NCI-H524 treated with DMSO at 0.1 percent for 48 hours (cell line): ENCODE measurements at places on chromosomes 6 and 20.

DNA sequence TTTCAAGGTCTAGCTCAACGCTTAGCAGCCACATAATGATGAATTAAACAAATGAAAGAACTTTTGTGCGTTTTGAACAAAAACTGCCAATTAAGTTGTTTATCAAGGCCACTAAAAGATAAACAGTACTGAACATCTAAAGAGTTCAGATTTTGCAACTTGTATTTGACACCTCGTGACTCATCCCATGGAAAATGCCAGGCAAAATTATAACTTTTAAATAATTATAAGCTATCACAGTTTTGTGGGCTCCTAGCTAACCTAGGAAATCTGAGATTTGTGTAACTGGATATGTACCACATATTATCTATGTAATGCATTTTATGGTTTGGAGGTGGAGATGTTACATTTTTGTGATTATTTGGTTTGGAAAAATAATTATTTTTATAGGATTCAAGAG is 9.6 kb upstream of the BAG2 start:
- no peak for DNase-seq

GRCh38 chr6:527989-528673 is 128.8 kb downstream of the HUS1B start:
- DNase-seq: no peak

GRCh38 chr6:36436466-36436865 is 6.2 kb downstream of the PXT1 start:
- DNase-seq: no peak

- DNase-seq: no peak
Measured at GRCh38 chr20:52983726-52984450, 11.7 kb downstream of the TSHZ2 start.

DNA sequence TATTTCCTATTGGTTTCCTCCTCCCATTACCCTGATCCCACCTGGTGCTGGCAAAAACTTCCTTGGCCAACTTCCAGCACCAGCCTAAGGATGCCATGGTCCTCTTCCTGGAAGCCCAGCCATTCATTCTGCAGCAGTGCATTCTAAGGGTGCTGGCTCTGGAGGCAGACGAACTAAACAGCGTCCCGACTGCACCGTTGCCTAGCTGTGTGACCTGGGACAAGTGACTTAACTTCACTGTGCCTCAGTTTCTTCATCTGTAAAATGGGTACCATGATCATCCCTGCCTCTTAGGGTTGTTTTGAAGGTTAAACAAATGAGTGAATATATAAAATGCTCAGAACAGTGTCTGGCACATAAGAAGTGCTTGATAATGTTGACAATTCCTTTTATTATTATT is 120.9 kb upstream of the ZNF217 start:
- no peak for DNase-seq

- no peak for DNase-seq
Measured at GRCh38 chr6:159212525-159213280, 43.5 kb downstream of the FNDC1 start.

- DNase-seq: no peak
Measured at GRCh38 chr20:54708229-54708628, 232.8 kb downstream of the DOK5 start.

- DNase-seq: no peak
Measured at GRCh38 chr6:81969814-81970213, 217.3 kb upstream of the TENT5A start.

DNA sequence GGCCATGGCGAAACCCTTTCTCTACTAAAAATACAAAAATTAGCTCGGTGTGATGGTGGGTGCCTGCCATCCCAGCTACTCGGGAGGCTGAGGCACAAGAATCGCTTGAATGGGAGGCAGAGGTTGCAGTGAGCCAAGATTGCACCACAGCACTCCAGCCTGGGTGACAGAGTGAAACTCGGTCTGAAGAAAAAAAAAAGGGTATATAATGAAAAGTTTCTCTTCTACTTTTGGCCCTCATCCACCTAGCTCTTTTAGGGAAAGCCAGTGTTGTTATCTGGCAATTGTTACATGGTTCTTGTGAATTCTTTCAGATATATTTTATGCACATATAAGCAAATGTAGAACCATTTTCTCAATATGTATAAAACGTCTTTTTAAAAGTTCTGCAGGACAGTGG is 19.0 kb downstream of the KIF3B start:
- DNase-seq: no peak

- DNase-seq: no peak
Measured at GRCh38 chr6:161884782-161885181, 610.9 kb upstream of the AGPAT4 start.

GRCh38 chr6:117818449-117818848 is 88.6 kb upstream of the SLC35F1 start:
- no peak for DNase-seq

DNA sequence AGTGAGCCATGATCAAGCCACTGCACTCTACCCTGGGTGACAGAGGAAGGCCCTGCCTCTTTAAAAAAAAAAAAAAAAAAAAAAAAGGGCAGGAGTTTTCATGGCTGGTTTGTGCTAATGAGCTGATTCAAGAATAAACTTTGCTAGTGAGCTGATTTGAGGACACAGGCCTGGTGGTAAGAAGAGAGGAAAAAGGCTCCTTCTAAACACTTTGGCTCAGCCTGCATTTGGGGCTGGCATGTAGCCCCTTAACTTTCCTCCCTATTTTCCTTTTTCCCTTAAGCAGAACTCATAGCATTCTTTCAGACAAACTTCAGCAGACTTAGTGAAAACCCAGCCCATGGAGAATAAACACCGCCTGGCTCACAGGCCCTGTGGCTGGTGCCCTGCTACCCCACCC is 432.7 kb downstream of the PTPRT start:
- no peak for DNase-seq
